ENCODE measurements at places on chromosomes 11 and 22.
A peak's percentile ranks its signal among the peaks of the same experiment; 100 is the strongest.

DNA sequence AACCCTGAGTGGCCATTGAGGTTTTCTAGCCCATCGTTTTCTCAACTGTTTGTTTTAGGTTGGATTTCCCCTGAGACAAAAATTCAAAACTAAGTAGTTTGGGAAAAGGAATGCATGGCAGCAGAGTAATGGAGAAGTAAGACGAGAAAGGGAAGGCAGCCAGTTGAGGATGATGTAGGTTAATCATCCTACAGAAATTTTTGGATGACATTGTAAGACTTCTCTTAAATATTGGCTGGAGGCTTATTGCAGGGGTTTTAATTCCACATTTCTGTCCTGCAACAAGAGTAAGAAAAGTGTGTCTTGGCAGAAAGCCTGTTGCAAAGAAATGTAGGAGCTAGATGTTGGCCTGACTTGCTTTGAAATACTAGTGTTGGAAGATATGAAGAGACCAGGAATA lies 308.8 kb downstream of the LUZP2 start:
- DNase-seq: no peak

DNA sequence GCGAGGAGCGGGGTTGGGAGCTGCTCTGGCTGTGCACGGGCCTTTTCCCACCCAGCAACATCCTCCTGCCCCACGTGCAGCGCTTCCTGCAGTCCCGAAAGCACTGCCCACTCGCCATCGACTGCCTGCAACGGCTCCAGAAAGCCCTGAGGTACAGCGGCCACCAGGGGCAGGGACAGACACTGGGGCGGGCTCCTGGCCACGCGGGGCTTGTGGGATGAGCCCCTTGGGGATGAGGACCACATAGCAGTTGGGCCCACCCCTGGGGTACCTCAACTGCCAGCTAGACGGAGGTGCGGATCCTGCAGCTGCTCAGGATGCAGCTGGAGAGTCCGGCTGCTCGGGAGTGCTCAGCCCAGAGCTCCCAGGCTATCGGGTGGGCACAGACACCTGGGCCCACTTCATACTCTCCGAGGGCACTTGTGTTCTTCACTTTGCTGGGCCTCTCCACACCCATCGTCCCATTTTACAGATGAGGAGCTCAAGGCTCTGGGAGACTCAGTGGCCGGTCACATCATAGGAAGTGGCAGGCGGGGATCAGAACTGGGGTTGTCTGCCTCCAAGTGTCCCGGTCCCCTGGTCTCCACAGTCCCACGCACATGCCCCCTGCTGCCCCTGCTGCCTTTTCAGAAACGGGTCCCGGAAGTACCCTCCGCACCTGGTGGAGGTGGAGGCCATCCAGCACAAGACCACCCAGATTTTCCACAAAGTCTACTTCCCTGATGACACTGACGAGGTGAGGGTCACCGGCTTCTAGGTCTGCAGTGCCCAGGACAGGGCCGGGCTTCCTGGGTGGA lies 77.6 kb downstream of the MYO7A start:
- no peak for DNase-seq

GRCh38 chr11:120974965-120975364 lies 48.9 kb upstream of the TBCEL start:
- no peak for DNase-seq

DNA sequence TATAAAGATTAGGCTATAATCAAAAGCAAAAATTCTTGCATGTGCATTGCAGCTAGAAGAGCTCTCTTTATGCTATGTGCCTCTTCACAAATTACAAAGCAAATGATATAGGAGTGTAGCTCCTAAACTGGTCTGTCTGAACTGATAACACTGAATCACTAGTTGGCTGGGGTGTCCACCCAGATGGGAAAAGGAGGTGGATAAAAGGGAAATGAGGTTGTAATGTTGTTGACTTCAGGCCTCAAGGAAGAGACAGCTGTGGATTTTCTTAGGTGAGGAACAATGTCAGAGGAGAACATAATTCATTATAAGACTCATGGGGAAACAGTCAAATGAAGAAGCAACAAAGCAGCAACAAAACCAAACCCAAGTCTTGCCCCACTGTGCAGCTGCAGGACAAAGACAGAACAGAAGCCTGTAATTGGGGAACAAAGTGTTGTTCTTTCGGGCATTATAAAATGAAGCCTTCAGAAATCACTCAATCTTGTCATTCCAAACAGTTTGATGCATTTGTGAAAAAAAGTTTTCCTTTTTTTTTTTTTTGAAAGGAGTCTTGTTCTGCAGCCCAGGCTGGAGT lies 130.1 kb upstream of the DDI1 start:
- no peak for DNase-seq

DNA sequence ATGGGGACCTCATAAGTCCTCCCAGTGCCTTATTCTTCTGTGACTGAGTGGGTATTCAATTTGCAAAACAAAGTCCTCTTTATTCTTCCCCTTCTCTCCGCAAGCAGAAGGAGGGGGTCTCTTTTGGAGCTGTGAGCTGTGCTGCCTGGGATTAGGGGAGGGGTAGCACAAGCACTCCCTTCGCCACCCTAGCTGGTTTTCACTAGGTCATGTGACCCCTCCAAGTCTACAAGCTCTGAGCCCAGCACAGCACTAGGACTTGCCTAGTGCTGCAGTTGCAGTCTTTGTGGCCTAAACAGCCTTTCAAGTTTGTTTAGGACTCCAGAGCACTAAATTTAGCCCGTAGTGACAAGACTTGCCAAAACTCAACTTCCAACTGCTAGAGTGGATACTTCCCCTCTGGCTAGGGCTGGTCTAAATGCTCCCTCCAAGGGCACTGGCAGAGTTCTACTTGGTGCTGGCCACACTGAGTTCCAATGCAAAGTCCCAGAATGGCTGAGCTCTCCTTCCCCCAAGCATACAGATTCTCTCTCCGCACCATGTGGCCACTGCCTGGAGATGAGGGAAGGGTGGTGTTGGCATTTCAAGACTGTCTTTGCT lies 25.4 kb downstream of the TAF1D start:
- no peak for DNase-seq

DNA sequence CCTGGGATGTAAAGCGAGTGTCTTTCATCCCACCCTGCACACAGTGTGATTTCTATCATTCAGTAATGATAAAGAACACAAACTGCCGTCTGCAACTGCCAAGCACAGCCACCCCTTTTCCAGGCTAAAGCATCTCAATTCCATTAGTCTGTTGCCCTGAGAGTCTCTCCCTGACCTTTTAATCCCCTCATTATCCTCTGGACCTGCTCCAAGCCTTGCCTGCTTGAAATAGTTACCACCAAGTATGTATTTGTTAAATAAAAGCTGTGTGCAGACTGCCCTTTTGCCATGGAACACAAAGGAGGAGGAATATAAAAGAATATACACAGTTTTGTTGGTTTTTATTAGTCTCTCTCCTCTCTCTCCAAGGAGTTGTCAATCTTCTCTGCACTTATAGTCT lies 13.0 kb downstream of the GRAP2 start:
- no peak for DNase-seq

- no peak for DNase-seq
Measured at GRCh38 chr11:96049426-96049825, 125.5 kb upstream of the MTMR2 start.

GRCh38 chr11:128420265-128420664 lies 167.1 kb downstream of the ETS1 start:
- no peak for DNase-seq

- peak; percentile 69 for DNase-seq
Measured at GRCh38 chr11:72724851-72725723, 27.1 kb downstream of the ARAP1 start.

DNA sequence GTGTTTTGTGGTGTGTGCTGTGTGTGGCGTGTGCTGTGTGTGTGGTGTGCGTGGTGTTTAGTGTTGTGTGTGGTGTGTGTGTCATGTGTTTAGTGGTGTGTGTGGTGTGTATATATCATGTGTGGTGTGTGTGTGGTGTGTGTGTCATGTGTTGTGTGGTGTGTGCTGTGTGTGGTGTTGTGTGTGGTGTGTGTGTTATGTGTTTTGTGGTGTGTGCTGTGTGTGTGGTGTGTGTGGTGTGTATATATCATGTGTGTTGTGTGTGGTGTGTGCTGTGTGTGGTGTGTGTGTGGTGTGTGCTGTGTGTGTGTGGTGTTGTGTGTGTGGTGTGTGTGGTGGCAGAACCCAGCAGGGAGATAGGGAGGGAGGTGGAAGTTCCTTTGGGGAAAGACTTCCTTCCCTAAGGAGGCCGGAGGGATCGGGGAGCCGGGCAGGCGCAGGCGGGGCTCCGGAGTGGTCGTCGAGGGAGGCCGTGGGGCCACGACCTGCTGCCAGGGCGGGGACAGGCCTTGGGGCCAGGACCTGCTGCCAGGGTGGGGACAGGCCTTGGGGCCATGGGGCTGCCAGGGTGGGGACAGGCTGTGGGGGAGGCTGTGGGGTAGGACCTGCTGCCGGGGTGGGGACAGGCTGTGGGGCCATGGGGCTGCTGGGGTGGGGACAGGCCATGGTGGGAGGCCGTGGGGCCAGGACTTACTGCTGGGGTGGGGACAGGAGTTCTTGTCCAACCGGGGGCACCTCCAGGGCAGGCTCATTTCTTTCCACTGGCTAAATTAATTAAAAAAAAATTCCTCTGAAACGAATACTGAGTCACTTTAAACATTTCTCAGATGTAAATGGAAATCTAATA lies 15.2 kb downstream of the PIM3 start:
- no peak for DNase-seq

GRCh38 chr22:36212901-36213300 lies 11.3 kb upstream of the APOL4 start:
- DNase-seq: no peak

GRCh38 chr22:42544686-42545085 lies 9.1 kb upstream of the SERHL2 start:
- no peak for DNase-seq

GRCh38 chr11:60756307-60757032 lies at the start of gene MS4A15:
MS4A15 (plus strand) TSS chr11:60756867; CDS start chr11:60763734, 6,867 bp downstream.
- DNase-seq: no peak

- DNase-seq: no peak
Measured at GRCh38 chr11:46858920-46859546, 13.0 kb upstream of the CKAP5 start.

GRCh38 chr22:22703715-22704114 lies 59.3 kb downstream of the GGTLC2 start:
- no peak for DNase-seq

DNA sequence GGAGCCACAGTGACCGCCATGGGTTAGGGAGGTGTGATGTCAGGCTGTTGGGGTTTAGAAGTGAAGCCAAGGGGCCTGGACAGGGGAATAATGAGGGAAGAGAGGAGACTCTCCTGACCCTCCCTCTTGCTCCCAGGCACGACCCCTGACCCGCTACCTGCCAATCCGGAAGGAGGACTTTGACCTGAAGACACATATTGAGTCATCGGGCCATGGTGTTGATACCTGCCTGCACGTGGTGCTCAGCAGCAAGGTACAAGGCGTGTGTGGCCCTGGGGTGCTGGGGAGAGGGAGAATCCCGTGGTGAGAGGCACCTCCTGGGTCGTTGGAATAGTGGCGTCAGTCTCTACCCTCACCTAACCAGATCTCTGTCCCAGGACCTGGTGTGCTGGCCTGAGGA lies 29.5 kb downstream of the TREH start:
- DNase-seq: no peak

GRCh38 chr11:33633251-33634003 lies 67.2 kb downstream of the C11orf91 start:
- DNase-seq: no peak

DNA sequence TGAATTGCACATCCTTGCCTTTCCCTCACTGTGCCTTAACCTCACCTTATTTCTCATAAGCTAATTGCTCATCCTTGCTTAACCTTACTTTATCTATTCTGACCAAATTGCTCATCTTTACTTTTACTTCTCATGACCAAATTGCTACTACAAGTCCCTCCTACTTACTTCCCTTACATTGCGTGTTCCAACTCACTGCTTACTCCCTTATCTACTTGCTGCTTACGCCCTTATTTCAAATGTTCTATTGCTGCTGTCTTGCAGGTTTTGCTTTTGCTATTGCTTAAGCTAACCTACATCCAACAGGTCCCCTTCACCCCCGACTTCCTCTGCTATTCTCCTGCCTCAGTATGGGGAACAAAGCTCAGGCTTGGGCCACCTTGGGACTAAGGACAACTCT lies 8.0 kb downstream of the OR8B2 start:
- no peak for DNase-seq

GRCh38 chr11:118924591-118925585 lies 838 bp downstream of the BCL9L start:
- peak; percentile 82 for DNase-seq

All from GM19239 (cell line).